ENCODE measurements at places on chromosomes 6 and 20.
A peak's percentile ranks its signal among the peaks of the same experiment; 100 is the strongest.

- DNase-seq, result no peak
Observed at GRCh38 chr6:53750052-53750650, 44.7 kb upstream of the LRRC1 start.

DNA sequence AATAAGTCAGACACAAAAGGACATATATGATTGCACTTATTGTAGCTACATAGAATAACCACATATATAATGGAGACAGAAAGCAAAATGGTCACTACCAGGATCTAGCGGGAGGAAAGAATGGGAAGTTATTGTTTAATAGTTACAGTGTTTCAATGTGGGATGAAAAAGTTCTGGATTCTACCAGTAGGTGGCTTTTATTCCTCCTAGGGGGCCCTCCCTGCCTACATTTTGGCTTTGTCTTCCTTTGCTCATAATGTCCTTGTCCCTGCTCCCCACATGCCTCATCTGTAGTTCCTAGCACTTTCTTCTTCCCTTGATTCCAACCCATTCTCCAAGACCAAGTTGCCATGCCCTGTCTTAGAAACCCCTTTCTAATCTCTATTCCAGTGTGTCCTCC is 16.3 kb downstream of the ZNF133 start:
- no peak for DNase-seq

GRCh38 chr6:46706464-46706863 is 18.8 kb downstream of the TDRD6 start:
- no peak for DNase-seq

- DNase-seq, result no peak
Observed at GRCh38 chr6:137316626-137317025, 97.4 kb upstream of the IFNGR1 start.

DNA sequence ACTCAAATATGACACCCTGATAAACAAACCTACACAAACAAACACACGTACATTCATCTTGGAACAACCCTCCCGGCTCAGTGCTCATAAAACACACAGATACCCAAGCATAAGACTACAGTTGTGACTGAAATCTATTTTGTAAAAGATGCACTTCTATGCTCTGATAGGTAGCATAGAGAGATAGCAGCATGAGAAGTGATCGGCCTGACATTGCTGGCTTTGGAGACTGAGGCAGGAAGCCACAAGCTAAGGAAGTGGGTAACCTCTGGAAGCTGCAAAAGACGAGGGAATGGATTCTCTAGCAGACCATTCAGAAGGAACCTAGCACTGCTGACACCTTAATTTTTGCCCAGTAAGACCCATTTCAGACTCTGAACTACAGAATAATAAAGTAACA is 1.6 kb upstream of the RNF39 start:
- no peak for DNase-seq

DNA sequence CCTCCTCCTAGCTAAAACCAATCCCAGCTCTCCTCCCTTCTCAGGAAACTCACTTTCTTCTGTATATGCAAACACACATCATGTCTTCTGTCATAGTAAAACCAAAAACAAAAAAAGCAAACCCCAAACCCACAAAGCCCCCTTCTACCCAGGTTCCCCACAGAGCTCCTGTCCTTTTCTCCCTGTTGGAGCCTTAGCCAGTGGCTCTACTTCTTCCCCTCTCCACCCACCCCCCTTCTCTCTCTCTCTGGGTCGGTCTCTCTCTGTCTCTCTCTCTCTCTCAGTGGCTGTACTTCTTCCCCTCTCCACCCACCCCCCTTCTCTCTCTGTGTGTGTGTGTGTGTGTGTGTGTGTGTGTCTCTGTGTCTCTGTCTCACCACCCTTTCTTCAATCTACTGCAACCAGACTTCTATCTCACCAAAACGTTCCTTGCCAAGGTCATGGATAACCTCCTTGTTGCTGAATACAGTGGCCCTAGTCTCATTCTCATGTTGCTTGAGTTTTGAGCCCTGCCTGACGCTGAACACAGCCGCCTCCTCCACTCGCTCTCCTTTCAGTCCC is 8.7 kb upstream of the OSER1 start:
- peak; percentile 12 for DNase-seq

GRCh38 chr6:163732479-163732878 is 318.0 kb downstream of the QKI start:
- no peak for DNase-seq

DNA sequence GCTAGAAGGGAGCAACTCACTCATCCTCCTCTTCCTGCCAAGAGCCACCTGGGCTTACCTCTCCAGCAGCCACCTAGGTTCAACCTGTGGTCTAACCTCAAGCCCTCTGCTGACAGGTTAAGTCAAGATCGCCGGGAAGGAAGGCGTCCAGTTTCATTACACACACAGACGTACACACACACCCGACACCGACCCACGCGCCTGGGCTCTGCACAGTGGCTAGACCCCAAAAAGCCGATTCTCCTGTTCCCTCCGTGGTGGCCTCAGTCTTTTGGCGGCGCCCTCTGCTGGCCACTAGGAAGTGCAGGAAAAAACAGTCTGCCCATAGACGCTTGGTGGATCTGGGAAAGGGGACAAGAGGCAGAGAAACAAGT is 52.8 kb downstream of the MRPL14 start:
- DNase-seq, result peak; percentile 59

GRCh38 chr20:40519918-40520317 is 169.1 kb downstream of the MAFB start:
- no peak for DNase-seq

DNA sequence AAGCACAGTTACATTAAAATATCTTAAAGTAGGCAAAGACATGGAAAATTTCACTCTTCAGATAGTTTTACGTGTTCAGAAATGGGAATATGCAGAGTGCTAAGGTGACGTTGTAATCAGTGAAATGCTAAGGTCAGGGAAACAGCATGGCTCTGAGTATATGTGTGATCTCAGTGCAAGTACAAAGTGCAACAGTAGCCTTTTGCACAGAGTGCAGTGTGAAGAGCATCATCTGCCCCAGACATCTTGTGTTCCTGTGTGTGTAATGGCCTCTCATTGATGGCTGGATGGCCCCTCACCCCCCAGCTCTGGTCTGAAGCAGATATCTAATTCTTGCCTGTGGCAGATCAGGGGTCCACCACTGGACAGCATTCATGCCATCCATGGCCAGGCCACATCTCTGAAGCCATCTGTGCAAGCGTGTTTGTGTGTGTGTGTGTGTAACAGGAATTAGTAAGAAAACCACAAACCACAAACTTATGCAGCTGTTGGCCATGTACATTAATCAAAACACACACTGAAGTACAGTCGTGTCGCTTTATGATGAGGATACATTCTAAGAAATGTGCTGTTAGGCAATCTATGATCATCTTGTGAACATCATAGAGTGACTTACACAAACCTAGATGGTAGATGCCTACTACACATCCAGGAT is 165.1 kb downstream of the RALGAPA2 start:
- no peak for DNase-seq

DNA sequence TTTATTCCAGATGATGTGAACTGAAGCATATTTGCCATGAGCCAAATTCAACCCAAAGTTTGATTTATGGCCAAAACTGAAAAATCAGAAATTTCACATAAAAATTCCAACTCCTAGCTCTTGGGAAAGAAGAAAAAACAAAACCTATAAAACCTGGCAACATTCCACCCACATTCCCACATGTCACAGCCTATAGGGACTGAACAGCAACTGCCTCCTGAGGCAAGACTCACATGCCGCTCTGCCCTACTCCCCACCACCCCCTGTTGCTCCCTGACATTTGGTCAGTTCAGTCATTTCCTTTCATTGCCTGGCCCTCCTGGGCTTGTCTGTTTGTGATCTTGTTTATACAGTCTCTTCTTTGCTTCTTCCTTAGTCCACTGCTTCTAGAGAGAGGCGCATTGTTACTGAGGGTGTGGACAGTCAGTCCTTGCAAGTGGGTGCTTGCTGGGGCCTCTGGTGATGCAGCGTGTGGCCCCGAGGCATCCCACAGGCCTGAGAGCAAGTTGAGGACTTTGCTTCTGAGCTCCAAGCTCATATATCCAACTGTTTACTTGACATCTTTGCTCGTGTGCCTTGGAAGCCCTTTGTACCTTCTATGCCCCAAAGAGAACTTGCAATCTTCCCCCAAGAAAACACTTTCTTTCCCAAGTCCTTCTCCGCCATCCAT is 31.4 kb downstream of the NFATC2 start:
- no peak for DNase-seq

- no peak for DNase-seq
Observed at GRCh38 chr20:2331106-2331505, 35.3 kb downstream of the TGM3 start.

- DNase-seq, result no peak
Observed at GRCh38 chr20:11091511-11091910, 417.7 kb upstream of the JAG1 start.

GRCh38 chr20:50400705-50401586 is 109.2 kb upstream of the PTPN1 start:
- no peak for DNase-seq

GRCh38 chr20:43789593-43789992 is 62.8 kb upstream of the GTSF1L start:
- no peak for DNase-seq

DNA sequence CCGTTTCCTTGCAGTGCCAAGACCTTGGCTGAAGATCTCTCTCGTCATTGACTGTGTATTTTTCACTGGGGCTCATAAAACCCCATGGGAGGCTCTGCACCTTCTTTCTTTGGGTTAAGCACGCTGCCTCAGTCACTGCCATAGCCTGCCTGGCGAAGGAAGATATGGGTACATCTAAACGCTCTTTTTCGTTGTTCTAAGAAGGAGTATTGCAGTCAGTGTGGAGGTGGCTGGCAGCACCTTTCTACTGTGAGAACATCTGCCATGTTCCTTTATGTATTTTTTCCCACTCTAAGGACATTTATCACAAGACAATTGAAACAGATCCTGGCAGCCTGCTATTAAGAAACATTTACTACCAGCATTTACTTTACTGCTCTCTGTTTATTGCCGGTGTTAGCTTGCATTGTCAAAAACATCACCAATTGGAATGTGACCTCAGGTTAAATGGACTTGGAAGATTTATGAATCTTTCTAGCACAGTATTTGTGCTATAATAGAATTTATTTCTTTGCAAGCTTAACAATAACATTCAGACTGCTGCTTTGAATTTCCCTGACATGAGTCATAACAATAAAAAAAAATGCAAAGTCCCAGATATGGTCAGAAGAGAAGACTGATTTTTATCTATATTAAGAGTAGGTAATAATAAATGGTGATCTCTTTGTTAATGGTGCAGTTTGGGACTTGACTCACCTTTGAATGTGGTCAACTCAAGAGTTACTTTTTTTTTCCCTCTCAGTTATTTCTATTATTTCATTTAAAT is 62.2 kb upstream of the CLDN20 start:
- DNase-seq, result no peak

DNA sequence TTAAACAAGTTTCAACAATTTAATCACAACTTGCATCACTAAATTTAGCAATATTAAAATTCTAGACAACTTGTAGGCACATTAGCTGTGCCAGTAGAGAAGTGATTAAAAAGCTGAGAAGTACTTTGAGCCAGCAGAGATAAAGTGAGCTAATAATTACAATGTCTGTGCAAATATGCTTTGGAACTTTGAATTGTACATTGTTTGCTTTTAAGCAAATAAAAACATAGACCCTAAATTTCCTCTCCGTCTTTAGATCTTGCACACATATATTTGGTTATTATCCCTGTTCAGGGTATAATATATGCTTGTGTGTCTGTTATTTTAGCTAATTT is 44.2 kb upstream of the DEFB112 start:
- DNase-seq, result no peak

- DNase-seq, result no peak
Observed at GRCh38 chr6:42507195-42507594, 55.5 kb upstream of the TRERF1 start.

- no peak for DNase-seq
Observed at GRCh38 chr20:32363492-32363891, 5.4 kb downstream of the ASXL1 start.

GRCh38 chr6:112274774-112275173 is 20.4 kb upstream of the LAMA4 start:
- DNase-seq, result no peak
